ENCODE measurements at places on chromosomes 5 and 9. TPM values are rescaled to one million over a fixed set of nuclear protein-coding genes. Genes with fewer than 3 reads are reported as not detected.

Gene SYNPO
- total RNA-seq, result 552 TPM

DNA sequence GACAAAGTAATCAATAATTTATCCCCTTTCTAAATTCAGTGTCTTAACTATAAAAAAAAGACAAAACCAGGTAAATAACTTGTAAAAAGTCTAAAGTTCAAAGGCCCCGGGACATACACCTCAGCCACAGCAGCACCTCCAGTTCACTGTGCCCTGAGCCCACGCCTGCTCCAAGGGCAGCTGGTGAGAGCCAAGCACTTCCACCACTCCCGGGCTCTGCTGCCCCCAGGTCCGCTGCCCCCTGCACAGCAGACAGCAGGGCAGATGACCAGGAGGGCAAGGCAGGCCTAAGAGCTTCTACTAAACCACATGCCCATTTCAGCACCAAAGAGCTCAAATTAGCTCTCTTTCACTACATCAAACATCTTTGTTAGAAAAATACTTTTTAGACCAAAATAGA, 91.9 kb downstream of the CAMSAP1 start:
- DNase-seq, result peak; percentile 30

DNA sequence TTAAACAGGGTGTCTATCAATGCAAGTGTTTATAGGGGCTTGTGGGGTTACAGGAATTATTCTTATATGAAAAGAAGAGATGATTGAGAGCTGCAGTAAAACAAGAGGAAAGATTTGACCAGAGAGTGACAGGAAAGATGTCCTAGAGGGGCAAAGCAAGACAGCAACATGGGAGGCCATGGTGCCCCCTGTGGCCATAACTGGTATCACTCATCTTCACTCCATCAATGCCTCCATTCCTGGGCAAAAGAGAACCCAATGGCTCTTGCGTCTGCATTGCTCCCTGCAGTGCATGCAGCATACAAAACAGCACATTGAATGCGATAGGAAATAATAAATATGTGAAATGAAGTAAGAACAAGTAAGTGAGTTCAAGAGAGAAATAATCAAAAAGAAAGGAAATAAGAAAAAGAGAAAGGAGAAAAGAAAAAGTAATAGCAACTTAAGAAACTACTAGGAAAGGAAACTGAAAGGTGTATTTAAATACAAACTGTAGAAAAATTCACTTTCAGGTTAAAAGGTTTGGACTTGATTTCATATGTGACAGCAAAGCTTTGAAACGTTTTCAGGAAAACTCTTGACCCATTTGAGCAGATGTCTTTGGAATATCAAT, 206.6 kb downstream of the SEMA5A start:
- no peak for DNase-seq

DNA sequence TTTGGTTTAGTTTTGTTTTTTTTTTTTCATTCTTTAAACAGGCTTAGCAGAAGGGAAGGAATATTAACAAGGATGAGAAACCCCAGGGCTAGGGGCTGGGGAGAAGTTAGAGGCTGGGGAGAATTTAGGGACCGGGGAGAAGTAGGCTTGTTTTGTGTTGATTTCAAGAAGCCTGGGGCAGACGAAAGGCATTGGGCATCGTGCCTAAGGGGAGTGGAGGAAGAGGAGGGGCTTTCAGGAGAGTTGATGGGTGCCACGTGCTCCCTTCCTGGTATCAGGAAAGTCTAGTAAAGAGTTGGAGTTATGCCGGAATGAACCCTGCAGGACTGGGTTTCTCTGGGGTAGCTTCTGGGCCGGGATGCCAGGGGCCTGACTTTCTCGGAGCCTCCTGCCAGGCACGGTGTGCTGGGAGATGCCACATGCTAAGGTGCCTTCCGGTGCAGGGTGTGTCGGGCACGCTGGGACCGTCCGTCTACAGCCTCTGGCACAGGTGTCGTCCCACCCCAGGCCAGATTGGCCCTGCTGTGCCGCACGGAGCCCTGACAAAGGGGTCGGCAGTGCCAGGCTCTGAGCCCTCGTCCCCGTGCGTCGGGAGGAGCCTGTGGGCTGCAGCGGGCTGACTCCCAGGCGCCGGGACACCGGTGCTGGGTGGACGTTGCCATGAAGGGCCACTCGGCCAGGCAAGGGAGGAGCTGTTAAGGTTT, 159.9 kb downstream of the OLFM1 start:
- peak; percentile 2 for DNase-seq

GRCh38 chr9:121283080-121283398, 15.1 kb downstream of the GSN start:
- no peak for DNase-seq

DNA sequence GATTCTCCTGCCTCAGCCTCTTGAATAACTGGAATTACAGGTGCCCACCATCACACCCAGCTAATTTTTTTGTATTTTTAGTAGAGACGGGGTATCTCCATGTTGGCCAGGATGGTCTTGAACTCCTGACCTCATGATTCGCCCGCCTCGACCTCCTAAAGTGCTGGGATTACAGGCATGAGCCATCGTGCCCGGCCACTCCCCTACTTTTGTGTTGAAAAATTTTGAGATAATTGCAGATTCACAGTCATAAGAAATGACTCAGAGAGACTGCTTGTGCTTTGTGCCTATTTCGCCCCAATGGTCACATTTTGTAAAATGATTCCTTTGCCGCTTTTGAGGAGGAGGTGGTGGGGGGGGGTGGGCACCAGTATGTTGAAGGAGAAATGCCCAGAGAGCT, 48.1 kb upstream of the SH3PXD2B start:
- no peak for DNase-seq

Gene LHX6
- 1.3 TPM for total RNA-seq

Gene GGTA1
- 20.4 TPM for total RNA-seq

GRCh38 chr5:43227655-43228054, 35.6 kb downstream of the NIM1K start:
- no peak for DNase-seq

- no peak for DNase-seq
Measured at GRCh38 chr5:132099076-132099748, 25.6 kb downstream of the CSF2 start.

Gene DCTN4
- total RNA-seq, result 51.6 TPM

Gene CNTLN
- 5.3 TPM for total RNA-seq

Gene KCNT1
- not detected for total RNA-seq

Gene PPP2R2B
- 5.5 TPM for total RNA-seq

DNA sequence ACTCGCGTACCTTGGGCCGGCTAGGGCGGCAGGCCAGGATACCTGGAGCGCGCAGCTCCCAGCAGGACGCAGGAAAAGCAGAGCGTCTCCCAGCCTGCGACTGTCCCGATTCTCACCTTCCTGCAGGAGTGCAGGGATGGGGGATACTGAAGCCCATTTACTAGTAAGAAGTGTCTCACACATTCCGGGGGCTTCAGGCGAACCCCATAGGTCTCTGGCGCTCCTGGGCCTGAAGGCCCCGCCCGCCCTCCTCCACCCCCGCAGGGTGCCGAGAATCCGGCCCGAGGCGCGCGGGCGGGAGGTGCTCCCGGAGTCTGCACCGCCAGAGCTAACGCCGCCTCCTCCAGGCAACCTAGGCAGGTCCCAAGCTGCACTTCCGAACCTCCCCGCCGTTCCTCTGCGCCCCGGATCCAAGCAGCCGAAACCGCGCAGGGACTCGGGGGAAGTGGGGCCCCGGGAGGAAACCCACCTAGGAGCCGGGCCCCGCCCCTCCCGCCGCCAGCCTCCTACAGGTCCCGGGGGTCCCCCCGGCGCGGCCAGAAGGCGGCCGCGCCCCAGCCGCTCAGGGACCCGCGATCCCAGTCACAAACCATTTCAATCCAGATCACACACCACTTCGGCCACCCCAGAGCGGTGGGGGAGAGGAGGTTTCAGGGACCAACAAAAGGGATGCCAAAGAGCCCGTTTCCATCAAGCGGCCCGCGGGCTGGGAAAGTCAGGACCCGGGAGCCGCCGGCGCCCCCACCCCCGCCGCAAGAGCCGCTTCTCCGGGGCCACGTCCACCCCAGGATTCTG, 1.2 kb downstream of the ROR2 start:
- peak; percentile 78 for DNase-seq

- no peak for DNase-seq
Measured at GRCh38 chr9:95481000-95481399, 35.8 kb downstream of the PTCH1 start.

DNA sequence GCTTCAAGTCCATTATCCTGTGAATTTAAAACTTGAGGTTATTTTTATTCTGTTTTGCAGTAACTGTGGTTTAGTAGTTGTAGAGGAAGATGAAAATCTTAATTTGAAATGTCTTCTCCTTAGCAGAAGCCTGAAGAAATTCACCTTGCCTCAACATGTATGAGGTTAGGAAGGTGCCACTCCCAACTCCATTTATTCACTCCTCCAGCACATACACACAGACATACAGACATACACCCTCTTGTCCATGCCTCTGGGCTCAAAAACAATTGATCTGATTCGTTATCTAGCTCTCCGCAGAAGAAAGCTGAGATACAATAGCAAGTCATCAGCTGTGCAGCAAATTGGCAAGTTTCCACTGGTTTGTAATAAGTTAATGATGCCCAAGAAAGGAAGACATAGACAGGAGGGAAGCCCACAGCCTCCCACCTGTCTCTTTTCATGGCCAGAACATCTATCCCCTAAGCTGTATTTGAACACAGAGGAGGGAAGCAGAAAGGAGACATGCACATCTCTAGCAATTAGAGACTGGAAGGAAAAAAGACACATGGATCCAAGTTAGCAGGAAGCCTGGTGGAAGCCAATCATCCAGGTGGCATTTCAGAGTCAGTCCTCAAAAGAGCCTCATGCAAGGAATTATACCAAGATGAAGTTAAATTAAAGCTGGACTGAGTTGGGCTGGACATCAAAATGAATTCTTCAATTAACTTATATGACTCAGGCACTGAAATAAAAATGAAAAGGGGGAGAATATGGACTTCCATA, 257.9 kb downstream of the ASTN2 start:
- no peak for DNase-seq

Gene MOB3B
- total RNA-seq, result 2.2 TPM

DNA sequence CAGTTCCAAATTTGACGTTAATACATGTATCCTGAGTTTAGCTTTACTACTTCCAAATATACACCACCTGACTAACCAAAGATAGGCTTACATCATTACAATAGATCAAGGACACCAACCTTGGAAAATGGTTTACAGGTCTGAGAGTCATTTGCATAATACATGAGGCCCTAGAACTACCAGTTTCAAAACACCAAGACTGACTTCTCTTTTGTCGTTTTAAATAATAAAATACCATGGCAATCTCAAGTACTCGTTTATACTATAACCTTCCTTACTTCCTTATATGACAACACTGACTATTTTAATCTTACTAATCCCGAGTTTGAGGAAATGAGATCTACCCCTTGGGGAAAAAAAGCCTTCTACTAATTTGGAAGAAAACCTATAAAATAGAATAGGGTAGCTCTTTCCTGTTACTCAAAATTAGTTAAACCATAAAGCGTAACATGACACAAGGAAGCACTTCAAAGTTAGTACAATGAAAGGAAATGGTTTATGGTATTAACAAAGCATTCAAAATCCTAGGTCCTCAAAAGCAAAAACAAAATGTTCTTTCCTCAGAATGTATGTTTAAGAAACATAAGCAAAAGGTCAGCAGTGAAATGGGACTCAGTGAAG, 42.1 kb downstream of the UBQLN1 start:
- no peak for DNase-seq

GRCh38 chr9:37210737-37211523, 90.6 kb downstream of the ZCCHC7 start:
- DNase-seq, result no peak

- no peak for DNase-seq
Measured at GRCh38 chr9:69204326-69204725, 30.2 kb downstream of the TJP2 start.

- no peak for DNase-seq
Measured at GRCh38 chr5:66896171-66896570, 300.0 kb downstream of the MAST4 start.

GRCh38 chr9:34490360-34490759, 31.8 kb downstream of the DNAI1 start:
- no peak for DNase-seq

DNA sequence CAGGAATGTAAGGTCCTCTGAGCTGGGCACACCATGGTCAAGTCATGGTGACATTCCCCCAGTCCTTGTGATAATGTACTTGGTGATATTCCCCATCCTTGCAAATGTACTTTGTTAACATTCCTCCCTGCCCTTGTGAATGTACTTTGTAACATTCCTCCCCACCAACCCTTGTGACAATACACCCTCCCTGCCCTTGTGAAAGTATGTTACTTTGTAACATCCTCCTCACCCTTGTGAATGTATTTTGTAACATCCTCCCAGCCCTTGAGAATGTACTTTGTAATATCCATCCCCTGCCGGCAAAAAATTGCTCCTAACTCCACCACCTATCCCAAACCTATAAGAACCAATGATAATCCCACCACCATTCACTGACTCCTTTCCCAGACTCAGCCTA, 53.3 kb downstream of the RAPGEF6 start:
- DNase-seq, result no peak

Gene CTSV
- total RNA-seq, result 0.23 TPM

- DNase-seq, result no peak
Measured at GRCh38 chr9:72726947-72727346, 205.5 kb downstream of the TMC1 start.
